RPMI7951 (cell line): ENCODE measurements at places on chromosomes 1 and 21.

DNA sequence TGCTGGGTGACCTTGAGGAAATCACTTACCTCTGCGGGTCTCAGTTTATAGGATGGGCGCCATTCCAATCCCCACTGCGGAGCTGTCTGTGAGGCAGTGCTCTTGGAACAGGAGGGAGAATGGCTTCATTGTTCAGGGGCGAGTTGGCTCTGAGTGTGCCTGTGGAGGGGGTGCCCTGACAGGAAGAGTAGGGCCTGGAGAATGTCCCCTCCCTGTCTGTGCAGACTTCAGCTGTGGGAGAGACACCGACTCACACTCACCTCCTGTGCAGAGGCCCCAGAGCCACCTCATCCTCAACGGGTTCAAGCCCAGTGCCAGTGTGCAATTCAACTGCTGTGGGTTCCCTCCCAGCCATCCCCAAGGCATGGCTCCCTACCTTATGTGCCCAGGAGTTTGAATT lies 17.1 kb downstream of the ADORA1 start:
- peak; percentile 67 for DNase-seq

GRCh38 chr21:33801424-33802405 lies 113.9 kb downstream of the ATP5PO start:
- peak; percentile 89 for DNase-seq

DNA sequence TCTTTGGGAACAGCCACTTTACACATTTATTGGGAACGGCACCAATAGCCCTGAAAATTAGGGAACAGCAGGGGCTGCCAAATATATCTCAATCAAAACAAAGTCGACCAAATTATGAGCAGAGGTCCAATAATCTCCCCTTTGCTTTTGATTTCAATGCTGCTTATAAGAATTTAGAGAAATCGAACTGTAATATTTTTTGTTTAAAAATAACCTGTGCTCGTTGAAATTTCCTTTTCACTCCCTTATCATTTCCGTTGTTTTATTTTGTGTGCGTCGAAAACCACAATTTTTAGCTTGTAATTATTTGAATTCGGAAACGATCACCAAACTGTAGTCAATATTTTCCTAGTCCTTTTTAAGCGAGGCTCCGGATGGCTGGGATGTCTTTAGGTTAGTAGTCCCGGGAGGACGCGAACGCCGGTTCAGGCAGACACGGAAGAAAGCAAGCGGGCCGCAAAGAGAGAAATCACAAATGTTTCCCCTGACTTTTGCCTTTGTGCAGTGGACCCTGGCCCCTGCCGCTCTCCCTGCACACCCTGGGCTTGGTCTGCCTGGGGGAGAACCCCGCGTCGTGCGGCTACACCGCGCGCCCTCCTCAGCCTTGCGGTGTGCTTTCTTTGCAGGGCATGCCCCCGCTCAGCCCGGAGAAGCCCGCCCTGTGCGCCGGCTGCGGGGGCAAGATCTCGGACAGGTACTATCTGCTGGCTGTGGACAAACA lies 2.3 kb downstream of the LHX9 start:
- DNase-seq, result no peak

DNA sequence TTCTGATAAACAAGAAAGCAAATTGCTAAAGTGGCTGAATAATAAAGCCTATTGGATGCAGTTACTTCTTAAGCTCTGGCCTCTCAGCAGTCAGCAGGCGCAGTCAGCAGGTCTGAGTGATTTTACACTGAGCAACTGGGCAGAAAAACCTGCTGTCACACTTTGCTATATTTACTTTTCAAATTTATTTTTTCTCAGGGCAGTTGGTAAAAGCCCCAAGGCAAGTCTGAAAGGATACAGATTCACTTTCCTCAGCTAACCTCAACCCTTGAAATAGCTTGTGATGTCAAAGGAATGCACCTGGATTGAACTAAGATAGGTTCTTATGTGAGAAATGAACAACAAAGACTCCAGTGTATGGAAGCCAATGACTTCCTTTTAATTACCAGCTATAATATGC lies 34.0 kb downstream of the ATP5PF start:
- DNase-seq, result peak; percentile 6

DNA sequence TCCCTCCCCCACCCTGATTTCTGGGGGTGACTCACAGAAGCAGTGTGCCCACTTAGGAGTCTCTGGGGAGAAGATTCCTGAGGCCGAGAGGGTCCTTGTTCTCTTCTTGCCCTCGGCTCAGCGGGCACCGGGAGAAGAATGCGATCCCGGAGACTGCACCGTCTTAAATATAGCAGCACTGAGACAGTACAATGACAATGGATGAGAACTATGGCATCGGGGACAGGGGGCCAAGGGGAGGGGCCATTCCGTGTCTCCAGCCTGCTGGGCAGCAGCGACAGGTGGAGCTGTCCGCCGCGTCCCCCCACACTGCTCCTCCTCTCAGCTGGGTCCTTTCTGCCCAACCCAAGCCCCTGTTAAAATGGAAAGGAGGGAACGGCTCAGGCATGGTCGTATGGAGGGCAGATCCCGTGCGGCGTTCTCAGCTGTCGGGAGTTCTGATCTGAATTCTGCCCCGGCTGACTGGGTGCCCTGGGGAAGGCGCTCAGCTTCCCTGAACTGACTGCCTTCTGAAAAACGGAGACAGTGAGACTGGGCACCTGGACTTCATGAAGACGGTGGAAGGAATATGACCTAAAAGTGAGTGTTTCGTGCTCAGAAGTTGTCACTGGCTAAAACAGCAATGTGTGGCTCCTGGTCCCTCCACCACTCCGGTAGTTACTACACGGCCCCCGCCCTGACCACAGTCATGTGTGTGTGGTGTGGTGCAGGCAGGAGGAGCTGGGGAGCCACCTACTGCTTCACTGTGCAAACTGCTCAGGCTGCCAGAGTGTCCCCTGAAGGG lies at the start of gene MYOM3:
Gene MYOM3, minus strand, starts transcription at position 140 of the 784 bp plus-strand sequence. CDS start 3,499 bp downstream, outside the sequence.
- peak; percentile 74 for DNase-seq

DNA sequence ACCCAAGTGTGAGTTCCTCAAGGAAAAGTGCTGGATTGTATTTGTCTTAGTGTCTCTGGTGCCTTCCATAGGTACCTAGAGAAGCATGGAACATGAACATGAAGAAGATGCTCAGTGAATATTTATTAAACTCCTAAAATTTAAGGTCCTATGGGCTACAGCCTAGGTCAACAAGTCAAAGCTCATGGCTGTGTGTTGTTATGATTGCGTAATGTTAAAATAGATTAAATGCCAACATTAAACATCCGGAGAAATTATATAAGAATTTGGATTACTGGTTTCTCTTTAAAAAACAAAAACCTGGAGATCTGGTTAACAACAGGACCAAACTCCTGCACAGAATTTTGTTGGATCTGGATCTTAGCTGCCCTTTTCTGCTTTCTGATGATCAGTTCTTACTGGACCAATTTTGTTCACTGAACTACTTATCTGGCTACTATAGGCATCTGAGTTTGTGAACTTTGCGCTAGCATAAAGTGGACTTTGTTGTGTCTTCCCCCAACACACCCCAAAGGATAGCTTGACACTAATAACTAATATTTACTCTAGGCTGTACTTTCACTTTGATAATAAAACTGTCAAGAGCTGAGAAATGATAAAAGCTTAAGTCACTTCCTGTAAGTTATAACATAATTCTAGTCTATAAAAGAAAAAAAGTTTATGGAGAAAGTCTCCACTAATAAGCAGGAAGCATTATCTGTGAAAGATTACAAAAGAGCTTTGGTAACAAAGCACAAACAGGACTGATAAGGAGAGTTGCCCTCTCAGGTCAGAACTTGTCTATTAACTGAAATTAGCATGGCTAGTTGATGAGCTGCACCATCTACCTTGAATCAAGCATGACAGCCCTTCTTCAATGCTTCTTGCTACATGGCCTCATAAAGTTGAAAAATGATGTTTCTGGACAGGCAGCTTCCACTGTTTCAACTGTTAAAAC lies 20.7 kb downstream of the F5 start:
- DNase-seq, result no peak

DNA sequence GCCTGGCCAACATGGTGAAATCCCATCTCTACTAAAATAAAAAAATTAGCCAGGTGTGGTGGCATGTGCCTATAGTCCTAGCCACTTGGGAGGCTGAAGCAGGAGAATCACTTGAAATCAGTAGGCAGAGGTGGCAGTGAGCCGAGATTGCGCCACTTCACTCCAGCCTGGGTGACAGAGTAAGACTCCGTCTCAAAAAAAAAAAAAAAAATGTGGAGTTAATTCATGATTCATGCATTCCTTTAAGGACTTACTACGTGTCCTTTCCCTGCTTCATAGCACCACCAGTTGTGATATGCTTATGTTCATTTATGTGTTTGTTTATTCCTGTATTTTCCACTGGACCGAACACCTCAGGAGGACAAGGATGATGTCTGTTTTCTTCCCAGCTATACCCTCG lies 12.7 kb upstream of the PRELP start:
- DNase-seq, result peak; percentile 57

- DNase-seq, result peak; percentile 49
Measured at GRCh38 chr1:171805395-171806115, 24.1 kb downstream of the METTL13 start.

DNA sequence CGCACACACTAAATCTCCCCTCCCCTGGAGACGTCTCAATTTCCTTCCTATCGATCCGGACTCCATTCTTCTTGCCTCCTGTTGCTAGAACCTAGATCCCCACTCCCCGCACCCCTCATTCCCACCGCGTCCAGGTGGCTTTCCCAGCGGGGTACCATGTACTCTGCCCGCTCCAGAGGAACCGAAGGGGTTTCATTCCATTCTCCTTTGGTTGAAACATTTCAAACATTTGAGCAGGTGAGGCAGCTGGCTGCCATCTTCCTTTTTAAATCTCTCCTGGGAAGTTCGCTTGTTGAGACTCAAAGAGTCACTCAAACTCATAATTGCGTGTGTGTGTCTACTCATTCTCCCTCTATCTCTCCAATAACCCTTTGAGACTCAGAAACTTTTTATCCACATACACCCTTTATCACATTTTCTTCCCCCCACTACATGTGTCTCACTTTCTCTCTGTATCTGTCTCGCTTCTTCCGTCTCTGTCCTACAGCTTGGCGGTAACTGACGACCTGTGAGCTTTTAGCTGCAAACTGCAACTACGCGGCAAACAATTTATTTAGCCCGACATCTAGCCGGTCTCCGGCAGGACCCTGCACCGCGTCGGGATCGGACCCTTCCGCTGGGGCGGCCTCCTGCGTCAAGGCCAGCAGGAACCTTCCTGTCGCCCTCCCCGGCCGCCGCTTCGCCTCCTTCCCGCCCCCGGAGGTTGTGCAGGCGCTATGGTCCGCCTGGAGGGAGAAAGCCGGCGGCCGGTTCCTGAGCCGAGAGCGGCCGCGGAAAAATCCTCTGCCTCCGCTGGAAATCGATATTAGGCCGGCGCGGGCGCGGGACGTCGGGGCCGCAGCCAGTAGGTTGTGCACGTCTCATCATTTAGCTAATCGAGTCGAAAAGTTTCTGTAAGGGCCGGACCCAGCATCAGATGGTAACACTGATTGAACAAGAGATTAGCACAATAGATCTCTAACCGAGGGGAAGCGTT lies 3.0 kb upstream of the FOXD3 start:
- no peak for DNase-seq

GRCh38 chr1:150596976-150597375 lies 17.6 kb upstream of the MCL1 start:
- DNase-seq, result no peak

- peak; percentile 41 for DNase-seq
Measured at GRCh38 chr1:19203440-19203839, 6.6 kb downstream of the UBR4 start.

- no peak for DNase-seq
Measured at GRCh38 chr1:5478961-5479360, 513.3 kb downstream of the NPHP4 start.

- DNase-seq, result no peak
Measured at GRCh38 chr21:25907573-25908275, 173.0 kb downstream of the GABPA start.

GRCh38 chr1:212667223-212668139 lies 32.2 kb downstream of the BATF3 start:
- DNase-seq, result peak; percentile 98

- peak; percentile 58 for DNase-seq
Measured at GRCh38 chr1:2314273-2314802, 77.0 kb downstream of the MORN1 start.

DNA sequence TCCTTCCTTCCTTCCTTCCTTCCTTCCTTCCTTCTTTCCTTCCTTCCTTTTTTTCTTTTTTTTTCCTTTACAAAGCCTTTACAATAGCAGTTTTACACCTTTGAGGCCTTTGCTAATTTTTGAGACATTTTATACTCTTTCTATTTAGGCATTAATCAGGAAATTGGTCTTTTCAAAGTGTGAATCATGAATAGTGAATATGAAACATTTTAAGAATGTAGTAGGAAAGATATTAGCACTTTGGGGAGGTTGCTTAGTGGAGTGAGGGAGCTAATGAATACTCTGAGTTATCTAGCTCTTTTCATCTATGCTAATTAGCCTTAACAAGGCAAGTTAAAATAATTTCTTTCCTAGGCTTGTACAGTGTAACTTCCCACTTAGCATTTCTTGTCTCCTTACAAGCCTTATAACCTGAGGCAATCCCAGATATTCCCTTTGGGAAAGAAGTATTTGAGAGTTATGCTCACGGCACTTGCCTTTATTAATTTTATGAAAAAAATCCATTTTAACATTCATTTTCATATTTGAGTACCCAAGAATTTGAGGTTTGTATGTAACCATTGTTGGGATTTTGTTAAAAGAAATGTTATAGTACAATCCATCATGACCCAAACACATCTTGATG lies 122.6 kb downstream of the NTNG1 start:
- DNase-seq, result no peak

GRCh38 chr21:43687566-43688399 lies 28.4 kb downstream of the RRP1B start:
- no peak for DNase-seq

DNA sequence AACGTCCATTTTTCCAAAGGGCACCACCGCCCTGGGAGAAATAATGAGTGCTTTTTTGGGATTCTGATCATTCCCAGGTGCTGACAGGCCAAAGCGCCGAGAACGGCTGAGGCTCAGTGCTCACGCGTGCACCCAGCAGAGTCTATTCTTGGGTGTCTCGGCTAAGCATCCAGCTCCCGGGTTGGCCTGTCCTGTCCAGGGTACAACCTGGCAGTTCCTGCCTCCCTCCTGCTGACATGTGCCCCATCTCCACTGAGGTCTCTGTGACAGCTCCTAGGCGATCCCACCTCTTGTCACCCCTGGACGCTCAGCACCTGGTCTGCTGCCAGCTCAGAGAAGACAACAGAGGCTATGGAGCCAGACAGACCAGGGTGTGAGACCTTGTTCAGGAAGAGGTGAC lies 684.5 kb downstream of the PTPRU start:
- no peak for DNase-seq

- no peak for DNase-seq
Measured at GRCh38 chr1:244137276-244137675, 86.2 kb downstream of the ZBTB18 start.

DNA sequence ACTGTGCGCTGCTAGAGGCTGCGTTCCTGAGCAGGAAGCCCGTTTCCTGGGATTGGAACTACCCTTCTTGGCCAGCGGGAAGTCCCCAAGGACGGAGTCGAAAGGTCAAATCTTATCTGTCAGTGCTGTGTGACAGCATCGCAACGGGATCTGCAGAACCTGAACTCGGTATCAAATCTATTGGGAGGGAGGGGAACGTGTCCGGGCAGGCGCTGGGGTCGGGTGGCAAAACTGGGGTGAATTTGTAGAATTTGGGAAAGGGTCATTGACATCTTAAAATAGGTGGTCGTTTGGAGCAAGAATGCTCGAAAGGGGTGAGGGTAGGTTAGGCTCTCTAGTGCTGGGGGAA lies 725 bp upstream of the ARPC5 start:
- no peak for DNase-seq

GRCh38 chr1:15345705-15346345 lies 63.9 kb upstream of the EFHD2 start:
- DNase-seq, result no peak
